Fibroblast of skin of right biceps (primary cell): ENCODE measurements at places on chromosomes 1 and 21.

- peak; percentile 72 for DNase-seq
These were observed 384.6 kb downstream of the PLPP3 start for GRCh38 chr1:56194701-56195300.

- DNase-seq = peak; percentile 30
These were observed 1.6 kb downstream of the NRIP1 start for GRCh38 chr21:15063081-15063813.

DNA sequence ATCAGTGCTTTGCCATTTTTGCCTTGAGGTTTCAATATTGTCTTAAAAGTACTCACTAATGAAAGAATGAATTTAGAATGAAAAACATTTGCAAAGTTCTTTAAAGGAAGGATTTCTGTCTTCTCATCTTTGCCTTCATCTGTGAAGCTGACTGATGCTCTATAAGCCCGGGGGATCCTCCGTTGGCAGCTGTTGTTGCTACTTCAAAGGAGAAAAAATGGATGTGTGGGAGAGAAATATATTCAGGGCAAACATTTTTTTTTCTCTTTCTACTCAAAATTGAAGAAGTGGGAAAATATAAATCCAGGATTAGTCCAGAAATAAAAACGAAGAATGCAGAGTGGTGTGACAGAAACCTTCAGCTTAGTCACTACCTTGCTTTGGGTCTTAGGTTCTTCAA, 142.5 kb downstream of the OLFM3 start:
- DNase-seq = no peak

- DNase-seq = no peak
These were observed 27.3 kb upstream of the MAGOH start for GRCh38 chr1:53265581-53265980.

DNA sequence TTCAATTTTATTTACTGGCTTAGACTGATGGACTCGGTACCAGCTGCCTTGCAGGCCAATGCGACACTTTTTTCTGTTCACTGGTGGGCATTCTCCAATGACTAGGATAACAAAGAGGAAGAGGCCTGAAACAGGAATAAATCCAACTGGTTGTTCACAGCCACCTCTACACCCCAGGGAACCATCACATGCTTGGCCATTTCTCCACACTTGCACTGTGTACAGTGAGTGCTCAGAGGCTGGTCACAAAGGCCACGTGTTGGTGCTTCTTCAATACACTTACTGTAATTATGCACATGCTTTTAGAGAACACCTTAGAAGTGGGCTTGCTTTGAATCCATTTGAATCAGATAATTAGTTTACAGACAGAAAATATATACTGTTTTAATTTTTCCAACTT, 113.4 kb downstream of the FAM78B start:
- DNase-seq = no peak

GRCh38 chr1:226884116-226884625, 13.8 kb downstream of the PSEN2 start:
- DNase-seq = no peak

GRCh38 chr1:106995970-106996369, 60.5 kb upstream of the PRMT6 start:
- no peak for DNase-seq

DNA sequence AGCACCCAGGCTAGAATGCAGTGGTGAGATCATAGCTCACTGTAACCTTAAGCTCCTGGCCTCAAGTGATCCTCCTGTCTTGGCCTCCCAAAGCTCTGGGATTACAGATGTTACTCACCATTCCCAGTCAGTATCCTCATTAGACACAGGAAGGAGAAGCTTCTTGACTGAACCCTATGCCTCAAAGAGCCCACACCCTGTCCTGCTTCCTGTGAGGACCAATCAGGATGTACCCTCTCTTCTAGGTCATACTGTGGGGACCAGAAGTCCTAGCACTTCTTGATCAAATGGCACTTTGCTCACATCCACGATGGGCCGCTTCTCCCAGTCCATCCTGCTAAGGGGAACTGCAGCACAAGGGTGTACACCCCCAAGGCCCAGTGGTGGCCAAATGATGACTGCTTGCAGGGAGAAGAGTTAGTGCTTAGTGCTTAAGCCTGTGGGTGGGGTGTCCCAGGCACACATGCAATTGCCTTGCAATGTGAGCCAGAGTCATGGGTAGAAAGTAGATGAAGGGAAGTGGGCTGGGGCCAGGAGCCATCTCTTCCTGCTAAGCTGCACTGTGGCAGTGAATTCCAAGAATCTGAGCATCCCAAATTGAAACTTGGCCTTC, 9.8 kb downstream of the CD34 start:
- DNase-seq = no peak

GRCh38 chr1:67257173-67257535, 50.5 kb upstream of the IL12RB2 start:
- no peak for DNase-seq

- no peak for DNase-seq
These were observed 5.9 kb downstream of the ZNF644 start for GRCh38 chr1:91015794-91016550.

- no peak for DNase-seq
These were observed 106.3 kb upstream of the DMRTA2 start for GRCh38 chr1:50529510-50529909.

DNA sequence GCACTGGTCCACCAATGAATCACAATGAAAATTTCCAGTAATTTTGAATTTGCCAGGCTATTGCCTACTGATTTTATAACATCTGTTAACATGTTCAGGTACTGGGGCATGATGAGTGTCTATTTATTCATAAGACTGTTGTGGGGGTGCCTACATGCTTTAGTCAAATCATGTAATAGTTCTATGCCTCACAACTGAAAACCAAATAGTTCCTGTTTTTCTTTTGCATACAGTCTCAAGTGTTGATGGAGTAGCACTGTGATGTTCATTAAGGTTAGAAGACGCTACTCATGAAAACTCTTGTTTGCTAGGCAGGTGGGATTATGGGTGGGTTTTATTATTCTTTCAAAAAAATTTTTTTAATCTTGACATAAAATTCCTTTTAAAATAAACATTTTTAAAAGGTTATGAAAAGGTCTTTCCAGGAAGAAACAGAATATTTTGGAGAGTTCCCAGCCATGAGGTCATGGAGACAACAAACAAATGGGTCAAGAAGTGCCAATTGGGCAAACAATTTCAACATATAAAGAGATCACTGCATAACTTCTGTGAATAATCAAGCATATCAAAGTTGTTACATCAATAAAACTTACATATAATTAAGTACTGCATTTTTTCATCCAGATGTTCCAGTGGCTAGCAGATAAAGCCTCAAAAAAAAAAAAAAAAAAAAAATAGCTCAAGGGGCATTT, 40.2 kb upstream of the NHLH2 start:
- DNase-seq = no peak

DNA sequence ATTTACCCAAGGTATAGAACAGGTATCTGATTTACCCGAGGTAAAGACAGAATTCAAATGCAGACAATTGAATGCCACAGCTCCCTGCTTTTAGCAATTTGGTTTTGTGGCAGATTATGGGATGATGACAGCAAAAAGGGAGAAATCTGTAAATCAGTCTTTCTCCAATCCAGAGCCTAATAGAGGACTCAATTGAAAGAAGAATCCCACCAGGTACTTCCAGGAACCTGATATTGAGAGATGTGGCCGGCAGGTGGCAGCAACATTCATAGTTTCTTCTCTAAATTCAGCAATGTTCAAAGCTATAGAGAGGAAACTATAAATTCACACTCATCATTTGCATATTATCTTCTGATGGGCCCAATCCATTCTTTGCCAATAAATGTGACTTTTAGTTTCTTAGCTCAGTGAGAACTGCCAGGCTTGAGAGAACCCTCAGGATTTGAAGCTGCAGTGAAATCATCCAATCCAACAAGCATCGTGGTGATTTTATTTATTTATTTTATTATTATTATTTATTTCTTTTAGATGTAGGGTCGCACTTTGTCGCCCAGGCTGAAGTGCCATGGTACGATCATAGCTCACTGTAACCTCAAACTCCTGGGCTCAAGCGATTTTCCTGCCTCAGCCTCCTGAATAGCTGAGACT, 9.8 kb upstream of the PHACTR4 start:
- peak; percentile 65 for DNase-seq

GRCh38 chr1:116392717-116393404, 19.8 kb downstream of the ATP1A1 start:
- no peak for DNase-seq

- DNase-seq = no peak
These were observed 7.8 kb downstream of the ADAMTS4 start for GRCh38 chr1:161190962-161191521.

DNA sequence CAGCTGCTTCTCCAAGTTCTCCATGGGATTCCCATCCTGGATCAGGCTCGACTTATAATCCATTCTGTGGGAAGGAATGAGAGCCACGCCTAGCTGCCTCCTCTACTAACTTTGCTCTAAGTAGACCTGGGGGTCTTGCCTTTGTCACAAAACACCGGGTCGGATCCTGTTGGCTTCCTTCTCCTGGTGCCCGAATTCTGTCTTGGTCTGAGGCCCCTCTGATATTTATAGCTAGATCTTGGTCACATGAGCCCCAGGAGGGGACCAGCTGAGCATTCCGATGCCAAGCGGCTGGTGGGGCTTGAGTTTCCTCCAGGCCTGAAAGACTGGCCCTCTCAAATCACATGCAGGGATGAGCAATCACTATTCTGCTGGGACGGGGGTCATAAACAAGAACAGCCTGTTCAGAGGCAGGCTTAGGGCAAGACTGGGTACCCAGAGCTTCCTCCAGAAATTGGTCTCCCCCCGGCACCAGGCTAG, at the start of gene TRIM63:
Gene TRIM63, minus strand, starts transcription at position 199 of the 480 bp plus-strand sequence. Its CDS starts 136 bp downstream, at position 63.
- no peak for DNase-seq

DNA sequence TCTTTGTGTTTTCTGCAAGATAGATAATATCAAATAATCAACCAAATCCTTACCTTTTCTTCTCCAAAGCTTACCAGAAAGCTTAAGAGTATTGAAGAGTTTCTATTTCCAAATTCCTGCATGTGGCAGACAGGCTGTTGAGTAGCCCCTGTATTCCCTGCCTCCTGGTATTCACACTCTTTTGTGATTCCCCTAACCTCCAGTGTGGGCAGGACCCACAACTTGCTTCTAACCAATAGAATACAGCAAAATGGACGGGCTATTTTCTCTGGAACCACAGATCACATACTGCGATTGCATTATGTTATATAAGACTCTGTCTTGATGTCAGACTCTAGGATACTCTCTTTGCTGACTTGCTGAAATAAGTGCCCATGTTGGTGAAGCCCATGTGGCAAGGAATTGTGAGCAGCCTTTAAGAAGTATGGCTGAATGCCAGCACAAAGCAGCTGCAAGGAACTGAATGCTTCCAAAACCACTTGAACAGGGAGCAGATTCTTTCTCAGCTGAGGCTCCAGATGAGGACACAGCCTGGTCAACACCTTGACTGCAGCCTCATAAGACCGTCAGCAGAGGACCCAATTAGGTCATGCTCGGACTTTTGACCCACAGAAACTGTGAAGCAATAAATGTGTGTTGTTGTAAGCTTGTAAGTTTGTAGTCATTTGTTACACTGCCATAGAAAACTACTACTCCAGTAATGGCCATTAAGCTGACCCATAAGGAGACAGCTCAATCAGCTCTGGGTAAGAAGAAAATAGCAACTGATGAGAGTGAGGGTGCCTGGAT, 47.9 kb upstream of the PLXNA2 start:
- DNase-seq = no peak

DNA sequence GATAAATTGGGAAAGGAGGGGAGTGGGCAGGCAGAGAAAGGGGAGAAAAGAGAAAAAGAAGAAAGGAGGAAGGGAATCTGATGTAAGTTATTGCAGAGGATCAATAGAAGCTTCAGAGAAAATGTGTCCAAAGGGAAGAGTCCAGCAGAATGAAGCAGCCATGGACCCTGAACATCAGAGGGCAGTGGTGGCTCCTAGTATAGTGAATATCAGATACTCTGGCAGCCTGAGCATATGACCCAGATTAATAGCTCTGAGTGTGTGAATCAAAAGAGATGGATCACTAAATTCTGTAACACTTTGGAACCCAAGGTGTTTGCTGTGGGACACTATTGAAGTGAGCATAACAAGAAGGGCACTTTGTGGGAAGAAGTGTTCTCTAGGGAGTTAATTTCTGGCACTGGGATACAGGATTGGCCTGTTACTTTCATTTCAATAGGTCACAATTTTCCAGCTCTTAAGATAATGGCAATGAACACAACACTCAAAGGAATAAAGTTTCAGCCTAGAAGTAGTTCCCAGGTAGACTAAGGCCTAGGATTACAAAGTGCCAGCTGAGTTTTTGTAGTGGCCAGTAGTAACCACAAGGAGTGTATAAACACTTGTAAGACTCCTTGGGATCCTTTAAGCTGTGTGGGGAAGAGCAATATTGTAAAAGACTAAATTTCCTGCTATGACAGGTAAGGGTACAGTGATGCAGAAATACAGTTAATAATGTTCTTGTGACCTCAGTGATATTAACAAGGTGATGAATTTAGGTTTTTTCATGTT, 164.5 kb upstream of the BEND5 start:
- DNase-seq = no peak

GRCh38 chr1:74586253-74586897, 74.0 kb upstream of the LRRC53 start:
- DNase-seq = no peak

DNA sequence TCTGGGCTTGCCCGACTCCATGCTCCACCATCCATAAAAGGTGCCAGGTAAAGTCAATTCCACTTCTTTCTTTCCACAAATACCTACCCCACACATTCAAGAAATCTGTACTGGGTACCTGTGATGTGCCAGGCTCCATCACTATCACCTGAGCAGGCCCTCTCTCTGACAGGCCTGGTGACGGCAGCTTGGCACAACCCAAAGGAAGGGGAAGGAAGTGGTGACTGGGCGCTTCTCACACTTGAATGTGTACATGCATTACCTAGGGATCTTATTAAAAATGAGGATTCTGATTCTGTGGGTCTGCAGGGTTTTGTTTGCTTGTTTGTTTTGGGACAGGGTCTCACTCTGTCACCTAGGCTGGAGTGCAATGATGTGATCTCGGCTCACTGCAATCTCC, 7.5 kb downstream of the HTR1D start:
- no peak for DNase-seq

DNA sequence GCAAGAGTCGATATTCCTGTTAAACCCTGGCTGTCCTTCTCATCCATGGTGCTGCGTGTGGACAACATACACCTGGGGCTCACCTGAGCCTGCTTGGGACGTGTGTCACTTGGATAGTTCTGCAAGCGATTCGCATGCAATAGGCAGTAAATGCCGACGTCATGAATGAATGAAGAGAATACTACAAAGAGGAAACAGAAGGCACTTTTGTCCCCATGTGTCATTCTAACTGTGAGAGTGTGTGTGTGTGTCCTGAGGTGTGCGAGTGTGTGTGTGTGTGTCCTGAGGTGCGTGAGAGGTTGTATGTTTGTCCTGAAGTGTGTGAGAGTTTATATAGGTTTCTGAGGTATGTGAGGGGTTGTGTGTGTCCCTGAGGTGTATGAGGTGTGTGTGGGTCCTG, 647 bp upstream of the TCP10L start:
- no peak for DNase-seq

- DNase-seq = no peak
These were observed 19.9 kb downstream of the SLC19A1 start for GRCh38 chr21:45522381-45522780.

- no peak for DNase-seq
These were observed 1.1 kb upstream of the KCNQ4 start for GRCh38 chr1:40782371-40782956.

DNA sequence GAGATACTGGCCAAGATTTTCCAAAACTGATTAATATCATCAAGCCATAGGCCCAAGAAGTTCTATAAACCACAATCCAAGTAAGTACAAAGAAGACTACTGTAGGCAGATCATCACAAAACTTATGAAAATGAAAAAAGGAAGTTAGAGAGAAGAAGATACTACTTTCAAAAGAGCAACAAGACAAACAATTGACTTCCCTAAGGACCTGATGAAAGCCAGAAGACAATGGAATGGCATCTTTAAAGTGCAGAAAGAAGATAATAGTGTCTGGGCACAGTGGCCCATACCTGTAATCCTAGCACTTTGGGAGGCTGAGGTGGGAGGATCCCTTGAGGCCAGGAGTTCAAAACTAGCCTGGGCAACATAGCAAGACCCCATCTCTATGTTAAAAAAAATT, 243.1 kb downstream of the PRDM2 start:
- DNase-seq = no peak
